Osteocyte (in vitro differentiated cells): ENCODE measurements at places on chromosomes 12 and 14. TPM values are rescaled to one million over a fixed set of nuclear protein-coding genes. Genes with fewer than 3 reads are reported as not detected.

- DNase-seq, result no peak
Observed at GRCh38 chr12:131738196-131738595, 27.3 kb downstream of the SFSWAP start.

The CCDC196 gene
- not detected in 2 replicates for total RNA-seq

The HCAR1 gene
- total RNA-seq, result 0.21 and 0.37 TPM in 2 replicates

The RDH16 gene
- 0.16 and 0.27 TPM in 2 replicates for total RNA-seq

DNA sequence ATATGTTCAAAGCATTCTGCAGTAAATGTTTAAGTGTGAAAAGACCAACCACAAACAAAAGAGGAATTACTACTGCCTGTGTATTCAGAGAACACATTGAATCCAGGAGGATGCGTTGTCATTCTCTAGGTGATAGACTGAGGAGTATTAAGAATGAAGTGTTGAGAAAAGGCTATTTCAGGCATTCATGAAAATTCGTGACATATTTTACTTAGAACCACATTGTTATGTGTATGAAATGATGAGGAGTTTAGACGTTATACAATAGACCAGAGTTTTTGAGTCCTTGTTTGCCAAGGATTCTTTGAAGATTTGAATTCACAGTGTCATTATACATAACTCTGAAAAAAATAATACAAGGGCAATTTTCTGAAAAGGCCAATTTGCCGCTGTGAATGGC, 251.8 kb downstream of the CCDC91 start:
- DNase-seq, result no peak

DNA sequence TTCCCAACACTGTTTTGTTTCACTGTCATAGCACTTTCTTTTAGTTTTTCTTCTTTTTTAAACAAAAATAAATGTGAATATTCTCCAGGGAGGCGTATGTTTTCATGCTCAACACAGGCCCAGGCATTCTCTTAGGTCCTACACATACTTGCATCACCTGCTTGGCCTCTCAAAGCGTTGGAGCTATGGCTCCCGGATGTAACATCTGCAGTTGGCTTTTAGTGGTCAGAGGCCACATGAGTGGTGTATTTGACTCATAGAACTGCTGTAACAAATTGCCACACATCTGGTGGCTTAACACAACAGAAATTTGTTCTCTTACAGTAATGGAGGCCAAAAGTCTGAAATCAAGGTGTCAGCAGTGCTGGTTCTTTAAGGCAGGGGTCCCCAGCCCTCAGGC, 44.6 kb upstream of the VRK1 start:
- no peak for DNase-seq
